ENCODE measurements at places on chromosomes 11 and 22. TPM values are rescaled to one million over a fixed set of nuclear protein-coding genes. Genes with fewer than 3 reads are reported as not detected.

DNA sequence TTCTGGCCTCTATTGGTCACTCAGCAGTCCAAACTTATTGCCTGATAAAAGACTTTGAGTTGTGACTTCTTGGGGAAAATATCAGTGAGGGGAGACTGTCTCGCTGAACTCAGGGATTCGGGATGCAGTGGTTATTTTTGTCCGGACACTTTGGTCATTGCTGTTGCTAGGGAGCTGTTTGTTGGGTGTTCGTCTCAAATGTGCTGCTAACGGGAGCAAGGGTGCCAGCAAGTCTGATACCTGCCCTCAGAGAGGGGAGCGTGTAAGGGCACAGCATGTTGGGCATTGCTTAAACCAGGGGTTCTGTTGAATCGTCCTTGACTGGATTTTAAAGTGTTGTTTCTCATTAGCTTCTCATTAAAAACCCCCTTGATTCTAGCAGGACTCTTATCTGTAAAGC lies 49.2 kb upstream of the SLC25A18 start:
- DNase-seq = no peak

GGTLC3 gene
- total RNA-seq = not detected

- DNase-seq = no peak
Measured at GRCh38 chr11:86158704-86159580, 85.6 kb upstream of the EED start.

ASPHD2 gene
- total RNA-seq = 0.58 TPM

KRTAP5-9 gene
- not detected for total RNA-seq

MS4A18 gene
- total RNA-seq = not detected

DNA sequence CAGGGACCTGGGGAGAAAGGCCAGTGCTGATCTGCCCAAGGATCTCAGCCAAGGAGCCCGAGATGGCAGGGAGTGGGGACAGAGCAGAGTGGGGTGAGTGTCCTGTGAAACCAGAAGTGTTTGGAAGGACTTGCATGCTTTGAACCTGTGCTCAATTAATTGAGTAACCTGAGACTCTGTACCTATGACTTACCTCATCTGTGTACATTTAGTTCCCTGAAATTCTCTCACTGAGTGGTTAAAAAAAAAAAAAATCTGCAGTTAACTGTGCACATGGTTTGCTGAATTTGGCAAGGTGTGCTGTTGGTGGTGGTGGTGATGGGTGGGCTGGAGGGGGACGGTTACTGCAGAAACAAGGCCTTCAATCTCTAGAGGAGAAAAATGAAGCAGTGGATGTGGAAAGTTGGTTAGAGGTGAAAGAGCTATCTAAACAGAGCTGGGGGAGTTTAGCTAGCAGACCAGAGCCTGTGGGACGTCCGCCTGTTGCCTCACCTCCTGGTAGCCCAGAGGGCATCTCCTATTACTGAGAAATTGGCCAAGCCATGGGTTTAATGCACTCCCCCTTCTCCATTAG lies 8.3 kb upstream of the SORL1-AS1 start:
- DNase-seq = no peak

Data from urinary bladder (tissue), 4 donors.